Fibroblast of the aortic adventitia (primary cell): ENCODE measurements at places on chromosomes 4 and X. TPM values are rescaled to one million over a fixed set of nuclear protein-coding genes. Genes with fewer than 3 reads are reported as not detected.

CWH43 gene
- not detected in 2 replicates for total RNA-seq

- no peak for DNase-seq
Measured at GRCh38 chr4:189090174-189090814, 850.4 kb upstream of the FRG1 start.

KIAA1210 gene
- not detected in 2 replicates for total RNA-seq

GRCh38 chrX:18964026-18964425 lies 19.9 kb downstream of the PHKA2 start:
- no peak for DNase-seq

GRCh38 chr4:92304606-92305005 lies 840 bp downstream of the GRID2 start:
- DNase-seq = no peak

DNA sequence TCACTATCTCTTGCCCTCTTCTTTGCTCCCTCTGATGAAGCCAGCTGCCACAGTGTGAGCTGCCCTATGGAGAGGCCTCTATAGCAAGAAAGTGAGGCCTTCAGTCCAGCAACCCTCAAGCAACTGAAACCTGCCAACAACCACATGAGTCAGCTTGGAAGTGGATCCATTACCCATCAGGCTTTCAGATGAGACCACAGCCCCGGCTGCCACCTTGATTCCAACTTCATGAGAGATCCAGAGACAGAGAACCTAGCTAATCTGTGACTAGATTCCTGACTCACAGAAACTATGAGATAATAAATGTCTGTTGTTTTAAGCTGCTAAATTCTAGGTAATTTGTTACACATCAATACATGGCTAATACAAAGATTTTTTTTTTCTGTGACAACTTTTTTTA lies 20.4 kb upstream of the WAS start:
- no peak for DNase-seq

- no peak for DNase-seq
Measured at GRCh38 chr4:184386271-184386781, 88.0 kb downstream of the IRF2 start.

- peak; percentile 71 for DNase-seq
Measured at GRCh38 chrX:133645256-133645655, 230.0 kb upstream of the GPC4 start.
